ENCODE measurements at places on chromosomes 16 and 17.

DNA sequence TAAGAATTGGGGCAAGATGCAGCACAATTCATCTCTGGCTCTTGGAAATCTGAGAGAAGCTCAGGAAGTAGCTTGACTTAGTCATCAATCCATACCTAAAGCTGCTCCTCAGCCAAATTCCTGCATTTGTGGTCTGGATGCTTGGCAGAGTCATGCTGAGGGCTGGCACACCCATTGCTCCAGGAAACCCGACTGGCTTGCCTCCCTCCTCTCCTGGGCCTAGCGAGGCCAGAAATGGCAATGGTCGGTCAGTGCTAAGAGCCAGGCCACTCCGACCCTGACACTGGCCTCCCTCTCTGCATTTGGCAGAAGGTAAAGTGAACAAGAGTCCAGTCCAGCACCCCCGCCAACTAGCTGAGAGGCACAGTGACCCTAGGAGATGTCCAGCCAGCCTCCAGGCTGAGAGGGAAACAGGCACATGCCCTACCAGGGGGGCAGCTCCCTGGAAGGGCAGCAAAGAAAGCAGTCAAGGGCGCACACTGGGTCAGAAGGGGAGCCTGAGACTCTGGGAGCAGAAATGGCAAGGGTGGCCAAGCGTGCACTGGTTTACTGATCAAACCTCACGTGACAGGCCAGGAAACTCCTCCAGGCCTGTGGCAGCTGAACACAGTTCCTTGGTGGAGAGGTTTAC, 10.0 kb downstream of the POLDIP2 start:
- no peak for DNase-seq

GRCh38 chr16:22321340-22322001, 24.3 kb downstream of the POLR3E start:
- DNase-seq: peak; percentile 66

- no peak for DNase-seq
Observed at GRCh38 chr17:62870552-62870971, 62.4 kb upstream of the MARCHF10 start.

- no peak for DNase-seq
Observed at GRCh38 chr17:48776602-48777001, 40.4 kb downstream of the TTLL6 start.

DNA sequence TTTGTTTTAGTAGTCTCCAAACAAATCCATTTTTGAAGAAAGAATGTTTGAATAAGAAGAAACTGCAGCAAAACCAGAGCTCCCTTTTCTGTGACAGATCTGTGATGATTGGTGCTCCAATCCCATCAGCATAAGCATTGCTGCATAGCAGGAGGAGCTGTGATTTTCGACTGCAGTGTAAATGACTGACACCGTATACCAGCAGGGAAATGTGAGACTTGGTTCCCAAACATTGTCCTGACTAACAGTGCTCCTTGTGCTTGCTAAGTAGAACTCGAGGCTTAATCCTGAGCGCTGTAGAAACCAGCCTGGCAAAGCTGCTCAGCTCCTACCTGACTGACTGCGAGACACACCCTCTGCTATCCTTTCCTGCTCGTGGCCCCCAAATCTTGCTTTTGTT, 57.2 kb downstream of the NUP93 start:
- DNase-seq: no peak

DNA sequence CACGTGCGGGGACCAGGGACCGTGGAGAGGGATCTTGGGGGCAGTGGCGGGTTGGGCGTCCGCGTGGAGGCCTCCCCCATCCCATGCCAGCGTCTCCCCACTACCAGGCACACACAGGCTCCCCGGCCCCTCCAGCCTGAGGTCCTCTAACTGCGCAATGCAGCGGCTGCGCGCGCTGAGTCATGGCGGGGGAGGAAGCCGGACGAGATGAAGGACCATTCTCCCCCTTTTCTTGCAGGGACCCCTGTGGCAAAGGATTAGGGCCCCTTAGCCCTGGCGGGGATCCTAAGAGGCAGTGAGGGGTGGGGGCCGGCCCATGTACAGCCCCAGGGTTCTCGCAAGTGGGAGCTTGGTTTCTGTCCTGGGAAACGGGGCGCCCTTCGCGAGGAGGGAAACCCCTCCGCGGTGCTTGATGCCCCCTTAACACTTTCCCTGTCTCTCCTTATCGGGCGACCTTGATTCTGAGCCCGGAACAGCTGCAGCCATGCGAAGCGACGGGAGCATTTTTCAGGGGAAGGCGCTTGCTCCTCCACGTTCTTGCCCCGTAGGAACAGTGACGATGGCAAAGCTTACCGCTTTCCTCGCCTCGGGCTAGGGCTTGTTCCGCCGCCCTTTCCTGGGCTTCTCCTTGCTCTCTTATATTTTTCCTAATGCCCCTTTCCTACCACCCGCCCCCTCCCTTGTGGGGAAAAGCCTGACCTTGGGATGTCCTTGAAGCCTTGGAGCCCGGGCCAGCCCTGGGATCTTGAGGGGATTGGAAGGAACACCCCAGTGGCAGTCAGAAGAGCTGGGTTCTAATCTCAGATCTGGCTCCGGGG, 592 bp downstream of the ALDOA start:
- no peak for DNase-seq

- DNase-seq: no peak
Observed at GRCh38 chr16:47013910-47014309, 40.4 kb upstream of the DNAJA2 start.

GRCh38 chr16:47142486-47142820, 1.3 kb downstream of the NETO2 start:
- DNase-seq: no peak

DNA sequence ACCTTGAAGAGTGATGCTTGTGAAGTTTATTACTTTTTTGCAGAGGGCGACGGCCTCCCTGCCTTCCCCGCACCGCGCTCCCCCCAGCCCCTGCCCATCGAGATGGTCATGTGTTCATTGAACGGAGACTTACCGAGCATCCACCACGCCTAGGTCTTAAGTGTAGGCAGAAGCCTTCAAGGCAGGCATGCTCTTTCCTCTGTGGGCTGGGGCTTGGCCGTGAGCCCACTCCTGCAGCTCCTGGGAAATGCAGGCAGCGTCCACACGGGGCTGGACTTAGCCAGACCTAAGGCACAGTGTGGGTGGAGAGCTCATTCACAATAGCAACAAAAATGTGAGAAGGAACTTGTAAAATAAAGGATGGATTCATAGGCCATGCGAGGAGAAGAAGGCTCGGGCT, 19.2 kb downstream of the RNF213 start:
- no peak for DNase-seq

DNA sequence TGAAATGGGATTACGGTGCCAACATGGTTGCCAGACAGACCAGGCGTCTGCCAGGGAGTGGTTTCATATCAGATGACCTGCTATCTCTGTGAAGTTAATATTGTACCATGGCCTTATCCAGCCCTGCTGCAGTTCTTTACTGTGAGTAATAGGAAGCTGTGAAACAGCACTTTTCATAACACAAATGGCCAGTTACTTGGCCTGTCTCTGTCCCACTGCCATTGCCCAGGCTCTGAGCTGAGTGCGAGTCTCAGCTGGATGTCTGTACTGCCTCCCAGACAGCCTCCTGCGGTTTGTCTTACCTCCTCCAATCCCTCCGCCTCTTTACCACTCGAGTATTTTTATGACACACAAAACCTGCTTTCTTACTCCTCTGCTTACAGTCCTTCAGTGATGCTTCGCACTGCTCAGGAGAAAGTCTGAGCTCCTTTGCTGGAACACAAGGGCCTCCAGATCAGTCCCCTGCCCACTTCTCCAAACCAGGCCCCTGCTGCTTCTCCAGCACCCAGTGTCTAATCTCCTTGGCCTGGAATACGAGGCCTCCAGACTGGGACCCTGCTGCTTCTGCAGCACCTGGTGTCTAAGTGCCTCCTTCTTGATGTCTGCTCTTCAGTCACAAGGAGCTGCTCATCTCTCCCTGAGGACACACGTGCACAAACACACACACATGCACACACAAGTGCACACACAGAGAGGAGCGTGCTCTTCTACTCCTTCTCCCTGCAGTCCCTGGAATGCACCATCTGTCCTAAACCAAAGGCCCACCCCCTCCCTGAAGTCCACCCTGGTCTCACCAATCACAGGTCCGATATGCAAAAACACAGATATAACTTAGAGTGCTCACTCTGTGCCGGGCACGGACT, 17.1 kb upstream of the RHOT1 start:
- peak; percentile 58 for DNase-seq

DNA sequence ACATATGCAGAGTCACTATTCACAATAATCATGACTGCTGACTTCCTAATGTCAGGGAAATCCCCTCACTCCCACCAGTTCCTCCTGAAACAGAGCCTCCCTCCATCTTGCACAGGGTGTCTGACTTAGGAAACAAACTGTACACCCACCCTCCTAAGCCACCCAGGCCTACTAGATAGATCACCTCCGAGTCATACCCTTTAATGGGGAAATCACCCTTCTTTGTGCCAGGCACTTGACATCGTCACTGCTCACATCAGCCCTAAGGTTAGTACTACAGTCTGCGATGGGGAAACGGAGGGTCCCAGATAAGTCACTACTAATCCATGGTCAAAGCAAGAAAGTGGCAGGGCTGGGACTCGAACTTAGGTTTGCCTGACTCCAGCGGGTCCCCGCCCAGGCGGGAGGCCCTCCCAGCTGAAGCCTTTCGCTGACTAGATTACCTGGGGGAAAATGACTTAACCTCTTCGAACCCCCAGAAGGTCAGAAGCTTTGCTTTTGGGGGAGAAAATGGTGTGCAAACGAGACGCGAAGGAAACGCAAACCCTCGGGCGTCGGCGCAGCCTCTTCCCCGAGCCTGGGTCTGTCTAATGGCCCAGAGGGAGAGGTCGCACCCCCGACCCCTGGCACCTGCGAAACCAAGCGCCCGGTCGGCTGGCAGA, 3.4 kb upstream of the MLLT6 start:
- DNase-seq: peak; percentile 36

GRCh38 chr16:31168848-31169247, 11.1 kb upstream of the FUS start:
- DNase-seq: no peak

GRCh38 chr17:48241131-48241591, 133.6 kb downstream of the SNX11 start:
- peak; percentile 21 for DNase-seq

GRCh38 chr17:32757963-32758362, 119.0 kb downstream of the MYO1D start:
- DNase-seq: no peak

DNA sequence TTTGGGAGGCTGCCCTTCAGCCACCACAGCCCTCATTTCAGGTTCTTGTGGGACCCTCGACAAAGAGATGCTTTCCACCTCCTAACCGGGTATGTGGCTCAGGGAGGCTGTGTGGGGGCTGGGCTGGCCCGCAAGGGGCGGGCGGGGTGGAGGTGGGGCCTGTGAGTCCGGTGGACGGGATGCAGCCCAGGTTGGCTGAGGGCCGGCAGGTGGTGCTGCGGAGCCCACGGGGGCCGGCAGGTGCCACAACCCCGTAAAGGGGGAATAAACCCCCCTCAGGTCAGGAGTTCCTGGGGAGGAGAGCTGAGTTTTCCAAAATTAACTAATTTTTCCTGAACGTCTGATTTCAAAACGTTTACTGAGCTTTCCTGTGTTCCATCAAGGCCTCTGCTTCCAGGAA, 4.9 kb upstream of the CIAO3 start:
- DNase-seq: no peak

DNA sequence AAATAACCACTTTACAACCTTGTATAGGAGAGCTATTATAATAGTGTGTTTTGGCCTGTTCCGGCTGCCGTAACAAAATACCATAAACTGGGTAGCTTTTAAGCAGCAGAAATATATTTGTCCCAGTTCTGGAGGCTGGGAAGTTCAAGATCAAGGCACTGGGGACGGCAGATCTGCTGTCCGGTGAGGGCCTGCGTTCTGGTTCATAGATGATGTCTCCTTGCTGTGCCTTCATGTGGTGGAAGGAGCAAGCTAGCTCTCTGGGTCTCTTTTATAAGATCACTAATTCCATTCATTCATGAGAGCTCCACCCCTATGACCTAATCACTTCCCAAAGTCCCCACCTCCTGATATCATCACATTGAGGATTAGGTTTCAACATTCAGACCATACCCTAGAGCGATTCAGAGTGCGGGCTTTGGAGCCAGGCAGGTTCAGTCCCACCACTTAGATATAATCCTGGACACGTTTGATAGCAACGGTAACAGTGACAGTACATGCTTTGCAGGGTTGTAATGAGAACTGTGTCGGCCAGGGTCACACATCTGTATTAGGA, 76.2 kb upstream of the ZFHX3 start:
- no peak for DNase-seq

DNA sequence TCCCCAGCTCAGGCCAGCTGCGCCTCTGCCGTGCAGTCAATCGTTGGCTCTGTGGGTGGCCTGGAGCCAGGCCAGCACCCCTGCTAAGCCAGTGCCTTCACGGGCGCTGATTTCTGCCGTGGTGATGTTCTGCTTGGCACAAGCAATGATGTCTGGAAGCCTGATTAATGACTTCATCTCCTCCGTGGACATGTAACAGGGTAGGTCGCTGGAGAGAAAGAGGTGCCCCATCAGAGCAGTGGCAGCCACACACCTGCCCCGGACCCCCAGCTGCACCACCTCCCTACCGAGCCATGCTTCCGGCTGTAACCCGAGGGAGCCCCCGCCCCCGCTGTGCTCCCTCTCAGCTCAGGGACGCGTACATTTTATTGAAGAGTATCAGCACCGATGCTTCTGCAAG, 1.9 kb downstream of the ARL16 start:
- DNase-seq: no peak

DNA sequence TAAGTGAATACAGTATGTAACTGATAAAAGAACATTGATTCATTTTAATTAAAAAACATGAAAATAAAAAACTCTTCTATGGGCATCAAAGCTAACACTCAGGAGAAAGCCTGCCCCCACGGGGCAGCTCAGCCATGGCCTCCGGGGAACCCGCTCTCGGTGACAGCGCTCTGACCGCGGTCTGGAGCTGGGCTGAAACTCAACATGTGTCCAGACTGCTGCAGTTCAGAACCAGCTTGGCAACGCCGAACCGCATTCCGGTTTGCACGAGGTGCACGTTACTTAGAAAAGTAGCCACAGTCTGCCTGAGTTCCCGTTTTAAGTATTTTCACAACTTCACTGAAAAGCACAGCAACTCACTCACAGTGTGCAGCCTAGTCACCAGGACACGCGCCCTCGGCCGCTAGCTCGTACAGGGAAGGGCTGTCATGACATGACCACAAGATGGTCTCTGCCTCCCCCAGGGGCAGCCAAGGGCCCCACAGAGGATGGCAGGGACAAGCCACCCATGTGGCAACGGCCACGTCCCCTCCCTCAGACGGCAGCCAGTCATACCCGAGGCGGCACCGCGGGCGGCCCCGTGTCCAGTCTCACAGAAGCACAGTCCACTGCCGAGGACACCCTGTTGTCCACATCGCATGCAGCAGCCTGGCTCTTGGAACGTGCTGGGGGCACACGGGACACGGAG, 77.1 kb upstream of the METRNL start:
- no peak for DNase-seq

- no peak for DNase-seq
Observed at GRCh38 chr17:17852930-17853329, 16.1 kb upstream of the SREBF1 start.

- no peak for DNase-seq
Observed at GRCh38 chr16:14088155-14088753, 17.1 kb downstream of the MRTFB start.

All from lower leg skin (tissue), 4 donors.